ENCODE measurements at places on chromosomes 6 and 20.

DNA sequence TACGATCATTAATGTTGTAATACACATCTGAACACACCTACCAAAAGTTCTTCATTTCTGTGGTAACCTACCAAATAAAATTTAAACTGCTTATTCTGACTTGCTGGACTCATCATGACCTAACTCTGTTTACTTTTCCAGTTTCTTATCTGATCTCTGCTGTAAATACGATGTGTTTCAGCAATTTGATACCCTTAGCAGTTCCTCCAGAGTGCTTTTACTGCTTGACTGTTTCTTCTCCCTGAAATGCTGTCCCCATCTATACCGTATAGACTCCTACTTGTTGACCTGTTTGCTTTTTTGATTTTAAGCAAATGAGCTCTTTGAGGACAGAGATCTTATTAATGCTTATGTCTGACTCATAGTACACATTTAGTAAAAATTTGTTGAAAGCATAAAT is 119.5 kb downstream of the SCAF8 start:
- no peak for DNase-seq

- DNase-seq = no peak
Observed at GRCh38 chr6:101853231-101854085, 459.9 kb downstream of the GRIK2 start.

GRCh38 chr6:54802775-54803634 is 43.6 kb upstream of the FAM83B start:
- no peak for DNase-seq

DNA sequence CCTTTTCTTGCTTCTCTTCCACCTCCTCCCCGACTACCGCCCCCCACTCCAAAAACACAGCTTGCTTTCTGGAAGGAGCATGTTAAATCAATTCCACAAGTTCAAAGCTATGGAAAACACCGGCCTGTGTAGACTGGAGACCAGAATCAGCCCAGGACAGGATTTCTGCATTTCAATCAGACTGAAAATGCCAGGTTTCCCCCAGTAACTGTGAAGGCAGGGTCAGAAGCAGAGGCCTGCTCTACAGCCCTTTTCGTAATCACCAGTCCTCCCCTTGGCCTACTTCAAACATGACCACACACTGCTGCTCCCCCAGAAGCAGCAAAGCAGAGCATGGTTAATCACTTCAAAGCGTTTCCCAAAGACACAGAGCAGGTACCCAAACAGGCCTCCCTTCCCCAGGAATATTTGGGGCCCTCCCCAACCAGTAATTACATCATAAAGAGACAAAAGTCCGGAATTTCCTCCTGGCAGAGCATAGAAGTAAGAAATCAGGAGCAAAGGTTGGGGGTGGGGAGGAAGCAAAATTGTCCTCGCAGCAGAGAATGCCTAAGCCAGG is 38.4 kb downstream of the ZMYND8 start:
- DNase-seq = no peak

DNA sequence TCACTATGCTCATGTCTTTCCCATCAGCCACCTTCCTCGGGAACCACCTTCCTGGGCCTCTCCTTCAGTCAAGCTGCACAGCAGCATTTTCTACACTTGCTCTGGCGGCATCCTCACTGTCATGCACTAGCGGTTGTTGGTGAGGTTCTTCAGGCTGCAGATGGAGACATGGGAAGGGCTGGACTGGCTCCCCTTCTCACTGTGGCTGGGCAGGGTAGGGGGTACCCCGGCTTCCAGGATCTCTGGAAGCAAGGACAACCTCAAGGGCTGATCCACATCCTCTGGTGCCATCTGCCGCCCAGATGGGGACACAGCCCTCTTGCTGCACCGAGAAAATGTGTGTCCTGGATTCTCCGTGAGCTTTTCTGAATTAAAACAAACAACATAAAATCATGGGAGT is 180.1 kb upstream of the RNF24 start:
- no peak for DNase-seq

DNA sequence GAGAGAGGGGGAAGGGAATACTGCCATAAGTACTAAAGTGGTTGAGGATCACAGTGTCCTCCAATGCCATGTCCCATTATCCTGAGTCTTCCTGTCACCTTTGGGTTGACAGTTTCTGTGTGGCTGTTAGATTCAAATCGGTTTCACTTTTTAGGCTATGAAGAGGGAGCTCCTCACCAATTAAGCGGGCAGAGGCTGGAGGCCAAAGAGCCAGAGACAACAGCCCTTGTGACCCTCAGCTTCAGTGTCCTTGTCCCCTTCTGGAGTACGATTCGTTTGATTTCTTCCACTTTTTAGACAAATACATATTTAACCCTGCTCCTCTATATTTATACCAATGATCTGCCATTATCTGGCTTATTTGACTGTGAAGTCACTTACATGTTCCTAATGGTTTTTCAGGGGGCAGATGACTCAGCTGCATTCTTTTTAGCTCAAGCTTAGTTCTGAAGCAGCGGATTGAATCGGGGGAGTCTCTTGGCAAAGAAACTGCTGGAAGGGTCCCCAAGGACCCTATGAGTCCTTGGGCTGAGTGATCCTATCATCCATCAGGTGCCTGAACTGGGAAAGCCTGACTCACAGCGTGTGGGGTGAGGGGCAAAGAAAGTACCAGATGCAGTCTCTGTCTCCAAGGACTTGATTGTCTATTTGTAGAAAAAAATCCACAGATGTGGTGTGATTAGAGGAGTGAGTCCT is 18.2 kb downstream of the FERMT1 start:
- DNase-seq = no peak

Measured in CD4-positive, alpha-beta T cell treated with Interleukin-17A for 4 hours (primary cell).